Body of pancreas (tissue), 4 donors: ENCODE measurements at places on chromosomes 1 and 21. TPM values are rescaled to one million over a fixed set of nuclear protein-coding genes. Genes with fewer than 3 reads are reported as not detected.

- no peak for DNase-seq
Observed at GRCh38 chr21:32888971-32889370, 117.4 kb upstream of the PAXBP1 start.

DNA sequence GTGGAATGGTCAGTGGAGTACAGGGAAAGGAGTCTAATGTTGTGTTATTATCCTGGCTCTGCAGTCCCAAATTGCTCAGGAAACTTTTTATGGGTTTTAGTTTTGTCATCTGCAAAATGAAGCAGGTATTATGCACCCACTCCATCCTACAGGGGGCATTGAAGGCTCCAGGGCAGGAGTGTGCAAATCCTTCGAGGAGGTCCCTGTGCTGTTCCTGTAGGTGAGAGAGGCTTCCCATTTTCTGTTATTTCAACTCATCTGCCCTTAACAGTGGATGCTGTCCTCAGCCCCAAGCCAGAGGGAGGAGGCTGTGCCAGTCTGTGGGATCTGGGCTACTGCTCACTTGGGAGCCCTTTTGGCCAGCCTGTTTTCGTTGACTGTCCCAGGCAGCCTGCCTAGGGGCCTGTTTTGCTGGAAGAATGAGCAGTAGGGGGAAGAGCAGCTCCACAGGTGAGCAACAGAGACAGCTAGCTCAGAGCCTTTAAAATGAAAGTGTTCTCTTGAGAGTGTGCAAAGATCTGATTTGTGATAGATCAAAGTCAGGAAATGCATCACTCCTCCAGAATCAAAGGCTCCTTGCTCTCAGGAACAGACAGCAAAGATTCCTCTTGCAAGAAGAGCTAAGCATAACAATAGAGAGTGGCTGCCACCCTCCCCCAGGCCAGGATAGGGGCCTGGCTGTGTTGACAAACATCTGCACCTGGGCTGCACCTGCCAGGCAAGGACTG, 317.6 kb upstream of the PROX1 start:
- DNase-seq: no peak

GRCh38 chr1:107829036-107829770, 135.8 kb downstream of the VAV3 start:
- no peak for DNase-seq

GRCh38 chr1:171343727-171344472, 29.9 kb downstream of the FMO4 start:
- DNase-seq: peak; percentile 18

GRCh38 chr1:189158155-189158554, 1319.5 kb downstream of the BRINP3 start:
- DNase-seq: no peak

GRCh38 chr1:54861070-54861761, 25.8 kb downstream of the DHCR24 start:
- no peak for DNase-seq

DNA sequence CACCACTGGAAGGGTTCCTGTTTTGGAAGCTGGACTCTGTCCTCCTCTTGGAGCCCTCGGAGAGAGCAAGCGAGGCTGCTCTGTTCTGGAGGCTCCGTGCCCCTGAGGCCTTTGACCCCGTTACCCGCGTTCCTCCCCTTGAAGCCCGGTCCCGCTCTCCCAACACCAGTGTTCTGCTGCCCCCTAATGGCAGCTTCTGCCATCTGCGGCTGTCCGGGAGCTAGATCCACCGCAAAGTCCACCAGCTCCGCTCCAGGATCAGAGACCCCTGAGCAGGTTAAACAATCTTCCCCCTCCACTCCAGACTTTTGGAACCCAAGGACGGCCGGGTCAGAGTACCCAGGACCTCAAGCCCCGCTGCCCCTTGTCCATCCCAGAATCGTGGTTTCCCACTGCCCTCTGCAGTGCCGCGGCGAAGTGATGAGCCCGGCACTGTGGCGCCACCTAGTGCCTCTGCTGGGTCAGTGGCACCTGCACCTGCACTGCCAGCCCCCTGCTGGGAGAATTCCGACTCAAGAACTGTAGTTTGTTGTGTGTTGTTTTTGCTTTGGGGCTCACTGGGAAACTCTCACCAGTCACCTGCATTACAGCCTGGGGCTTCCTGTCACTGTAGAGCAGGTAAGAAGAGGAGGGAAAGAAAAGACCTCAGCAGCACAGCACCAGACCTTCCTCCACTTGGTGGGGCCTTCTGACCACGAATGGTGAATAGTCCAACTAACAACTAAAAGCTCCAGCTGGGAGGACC, 63.5 kb upstream of the NFASC start:
- DNase-seq: peak; percentile 78

DNA sequence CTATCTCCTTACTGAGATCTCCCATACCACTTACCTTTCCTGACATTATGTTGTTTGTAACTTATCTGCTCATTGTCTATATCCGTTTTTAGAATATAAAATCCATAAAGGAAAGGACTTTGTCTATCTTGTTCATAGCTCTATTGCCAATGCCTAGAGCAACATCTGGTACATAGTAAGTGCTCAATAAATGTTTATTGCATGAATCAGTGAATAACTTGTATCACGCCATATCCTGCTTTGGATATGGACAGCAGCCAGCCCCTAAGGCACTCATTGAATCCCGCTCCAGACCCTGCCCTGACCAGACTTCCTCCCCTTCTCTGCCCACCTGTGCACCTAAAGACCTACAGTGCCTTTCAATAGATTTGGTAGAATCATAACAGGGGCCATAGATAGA, 298.1 kb upstream of the PLXNA2 start:
- no peak for DNase-seq

DNA sequence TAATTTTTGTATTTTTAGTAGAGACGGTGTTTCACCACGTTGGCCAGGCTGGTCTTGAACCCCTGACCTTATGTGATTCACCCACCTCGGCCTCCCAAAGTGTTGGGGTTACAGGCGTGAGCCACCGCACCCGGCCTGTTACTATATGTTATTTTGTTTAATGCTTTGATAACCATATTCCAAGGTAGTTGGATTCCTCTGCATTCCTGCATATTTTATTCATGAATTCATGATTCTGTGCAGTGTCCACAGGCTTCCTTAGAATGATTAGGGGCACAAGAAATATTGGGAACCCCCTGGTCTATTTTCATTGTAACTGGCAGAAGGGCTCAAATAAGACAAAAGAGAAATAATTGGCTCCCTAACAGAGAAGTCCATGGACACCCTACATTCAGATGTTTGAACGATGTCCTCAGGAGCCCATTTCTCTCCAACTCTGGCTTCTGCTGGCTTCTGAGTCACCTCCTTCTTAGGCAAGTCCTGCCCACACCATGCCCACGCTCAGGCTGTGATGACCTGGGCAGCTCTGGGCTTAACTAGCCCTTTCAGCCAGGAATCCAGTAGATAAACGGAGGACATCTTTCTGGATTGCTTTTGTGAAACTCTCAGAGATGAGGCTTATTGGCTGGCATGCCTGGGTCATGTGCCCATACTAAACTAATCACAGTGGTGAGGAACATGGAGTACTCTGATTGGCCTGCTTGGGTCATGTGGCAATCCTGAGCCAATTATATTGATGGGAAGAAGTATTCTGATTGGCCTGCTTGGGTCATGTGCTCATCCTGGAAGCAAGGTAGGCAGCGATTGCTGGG, 32.6 kb downstream of the TNFRSF8 start:
- DNase-seq: no peak

DNA sequence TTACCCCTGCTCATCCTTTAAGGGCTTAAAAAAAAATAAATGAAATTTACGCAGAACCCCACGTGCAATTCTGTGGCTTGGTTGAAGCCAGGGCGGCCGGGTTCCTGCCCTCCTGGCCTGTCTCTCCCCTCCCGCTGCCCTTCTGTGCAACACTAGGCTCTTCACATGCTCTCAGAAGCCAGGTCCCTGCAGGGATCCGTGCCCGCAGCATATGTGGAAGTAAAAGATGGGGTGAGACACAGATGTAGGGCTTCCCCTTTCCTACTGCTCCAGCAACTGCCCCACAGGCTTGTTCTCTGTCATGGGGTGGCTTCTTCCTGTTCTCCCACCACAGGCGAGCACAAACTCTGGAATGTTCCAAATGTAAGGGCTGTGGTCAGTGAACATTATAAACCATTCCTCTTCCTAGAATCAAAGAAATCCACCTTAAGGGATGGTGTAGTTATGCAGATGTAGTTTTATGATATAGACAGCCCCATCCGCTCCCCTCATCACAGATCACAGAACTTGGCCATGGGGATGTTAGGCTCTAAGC, 535.4 kb downstream of the KIF26B start:
- no peak for DNase-seq

GRCh38 chr1:205706601-205707502, 26.5 kb upstream of the SLC45A3 start:
- DNase-seq: no peak

- DNase-seq: no peak
Observed at GRCh38 chr1:50658459-50659076, 235.3 kb upstream of the DMRTA2 start.

DNA sequence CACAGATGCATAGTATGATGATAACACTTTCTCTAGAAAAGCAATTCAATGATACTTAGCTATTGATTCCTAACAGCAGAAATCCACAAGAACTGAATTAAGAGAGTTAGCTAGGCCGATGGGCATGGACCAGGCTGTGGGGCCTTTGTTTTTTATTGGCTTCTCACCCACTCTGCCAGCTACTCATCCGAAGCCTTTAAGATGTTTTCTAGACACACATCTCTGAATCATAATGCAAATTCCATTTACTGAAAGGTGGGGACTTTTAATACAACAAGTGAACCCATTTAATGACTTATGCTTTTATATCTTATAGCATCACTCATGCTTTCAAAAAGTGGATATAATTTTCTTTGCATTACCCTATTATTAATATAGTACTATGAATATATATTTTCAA, 170.2 kb downstream of the RUNX1 start:
- no peak for DNase-seq

- peak; percentile 49 for DNase-seq
Observed at GRCh38 chr1:24562625-24563024, 6.7 kb downstream of the NCMAP start.

GRCh38 chr1:237183963-237184540, 142.1 kb downstream of the RYR2 start:
- DNase-seq: no peak

GRCh38 chr1:37174876-37175275, 140.6 kb upstream of the GRIK3 start:
- no peak for DNase-seq

GRCh38 chr1:76374086-76374485, 299.5 kb downstream of the ST6GALNAC3 start:
- no peak for DNase-seq

DNA sequence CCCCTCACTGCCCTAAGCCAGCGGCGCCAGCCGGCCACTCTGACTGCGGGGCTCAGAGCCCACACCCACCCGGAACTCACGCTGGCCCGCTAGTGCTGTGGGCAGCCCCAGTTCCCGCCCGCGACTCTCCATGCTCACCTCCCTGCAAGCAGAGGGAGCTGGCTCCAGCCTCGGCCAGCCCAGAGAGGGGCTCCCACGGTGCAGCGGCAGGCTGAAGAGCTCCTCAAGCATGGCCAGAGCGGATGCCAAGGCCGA, 41.5 kb downstream of the SLC2A1 start:
- no peak for DNase-seq

DNA sequence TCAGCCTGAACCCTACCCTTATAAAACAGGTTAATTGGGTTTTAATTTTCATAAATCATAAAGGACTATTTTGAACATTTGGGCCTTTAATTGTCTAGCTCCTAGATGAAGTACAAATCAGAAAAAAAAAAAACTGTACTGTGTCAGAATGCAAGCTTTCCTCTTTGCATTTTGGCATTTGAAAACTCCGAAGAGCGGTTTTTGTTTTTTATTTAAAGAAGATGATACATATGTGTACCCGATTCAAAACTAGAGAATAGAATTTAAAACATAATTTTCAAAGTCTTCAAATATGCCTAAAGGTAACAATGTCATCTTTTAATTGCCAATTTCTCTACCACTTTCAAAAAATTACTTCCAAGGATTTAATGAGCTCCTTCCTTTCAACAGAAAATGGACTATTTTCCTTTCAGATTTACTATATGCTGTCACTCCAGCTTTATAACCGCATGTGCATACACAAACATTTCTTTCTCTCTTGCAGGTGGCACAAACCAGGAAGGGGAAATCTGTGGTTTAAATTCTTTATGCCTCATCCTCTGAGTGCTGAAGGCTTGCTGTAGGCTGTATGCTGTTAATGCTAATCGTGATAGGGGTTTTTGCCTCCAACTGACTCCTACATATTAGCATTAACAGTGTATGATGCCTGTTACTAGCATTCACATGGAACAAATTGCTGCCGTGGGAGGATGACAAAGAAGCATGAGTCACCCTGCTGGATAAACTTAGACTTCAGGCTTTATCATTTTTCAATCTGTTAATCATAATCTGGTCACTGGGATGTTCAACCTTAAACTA, 33.7 kb downstream of the MRPL39 start:
- DNase-seq: no peak

GRCh38 chr21:27513825-27514224, 546.9 kb upstream of the ADAMTS5 start:
- DNase-seq: no peak

- no peak for DNase-seq
Observed at GRCh38 chr1:167631936-167632614, 2.0 kb downstream of the RCSD1 start.

GRCh38 chr1:174445817-174446216, 1.9 kb upstream of the GPR52 start:
- no peak for DNase-seq

DNA sequence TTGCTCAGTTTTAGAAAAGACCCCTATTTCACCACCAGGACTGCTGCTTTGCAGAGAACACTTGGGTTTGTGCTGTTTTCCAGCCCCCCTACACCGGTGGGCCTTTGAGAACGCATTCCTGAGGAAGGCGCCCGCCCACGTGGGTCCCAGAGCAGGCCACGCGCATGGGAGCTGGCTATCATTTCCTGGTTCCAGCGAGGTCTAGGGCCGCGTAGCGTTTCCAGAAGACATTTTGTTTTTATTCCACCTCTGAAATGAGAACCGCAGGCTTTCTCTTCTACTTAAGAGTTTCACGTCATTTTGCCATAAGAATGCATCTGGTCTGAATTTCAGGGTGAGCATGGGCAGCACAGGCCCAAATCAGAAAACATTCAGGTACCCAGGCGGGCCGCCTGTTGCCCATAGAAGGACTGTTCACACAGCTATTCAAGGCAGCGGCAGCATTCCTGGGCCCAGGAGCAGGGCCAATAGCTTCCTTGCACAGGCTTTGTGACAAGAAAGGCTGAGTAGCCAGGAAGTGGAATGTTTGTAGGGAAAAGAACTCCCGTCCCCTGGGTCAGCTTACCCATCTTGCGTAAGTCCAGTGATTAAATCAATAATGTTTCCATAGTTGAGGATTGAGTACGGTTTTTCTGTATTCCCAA, 1.4 kb upstream of the KLHL21 start:
- DNase-seq: peak; percentile 59

The EDARADD gene
- total RNA-seq: 8.9 TPM

The DNTTIP2 gene
- total RNA-seq: 9.6 TPM

The C1QA gene
- total RNA-seq: 68.0 TPM

The PODN gene
- total RNA-seq: 123 TPM

The C1orf198 gene
- total RNA-seq: 66.7 TPM

The USP1 gene
- total RNA-seq: 12.5 TPM

The ANGPTL3 gene
- total RNA-seq: 0.26 TPM

The KCNE2 gene
- total RNA-seq: not detected

The TMEM51 gene
- 36.9 TPM for total RNA-seq

The RHBG gene
- total RNA-seq: 3.3 TPM

The ITGB2 gene
- 17.8 TPM for total RNA-seq
